Smooth muscle cell of bladder (primary cell): ENCODE measurements at places on chromosomes 3 and 15. TPM values are rescaled to one million over a fixed set of nuclear protein-coding genes. Genes with fewer than 3 reads are reported as not detected.

The LEKR1 gene
- 0.37 and 0.43 TPM in 2 replicates for total RNA-seq

The UPK1B gene
- under 0.01 TPM in 1 of 2 replicates, not detected in the other for total RNA-seq

The GRK7 gene
- 0.09 TPM in 1 of 2 replicates, not detected in the other for total RNA-seq

The SIDT1 gene
- total RNA-seq = under 0.01 TPM in 1 of 2 replicates, not detected in the other

The CKMT1A gene
- 0.18 TPM in 1 of 2 replicates, not detected in the other for total RNA-seq

The TNNC1 gene
- total RNA-seq = 1.00 and 1.8 TPM in 2 replicates

The EDC3 gene
- total RNA-seq = 8.2 and 12.0 TPM in 2 replicates

The TM4SF4 gene
- not detected in 2 replicates for total RNA-seq

The UBXN7 gene
- total RNA-seq = 16.5 and 16.8 TPM in 2 replicates

The NDUFAF3 gene
- total RNA-seq = 80.5 and 88.0 TPM in 2 replicates

The ATP13A4 gene
- total RNA-seq = 0.18 and 0.28 TPM in 2 replicates

The GOLGA6L9 gene
- total RNA-seq = 1.1 and 1.4 TPM in 2 replicates

The EPHB1 gene
- 0.28 and 0.74 TPM in 2 replicates for total RNA-seq

The STRIT1 gene
- total RNA-seq = not detected in 2 replicates

The FILIP1L gene
- 42.3 and 74.7 TPM in 2 replicates for total RNA-seq

The MTFMT gene
- 15.3 and 17.4 TPM in 2 replicates for total RNA-seq

The ATP6V1A gene
- total RNA-seq = 128 and 165 TPM in 2 replicates

The ZNF660 gene
- 2.1 and 2.6 TPM in 2 replicates for total RNA-seq

The DTX3L gene
- 10.9 and 12.1 TPM in 2 replicates for total RNA-seq

The USP3 gene
- 30.2 and 32.4 TPM in 2 replicates for total RNA-seq

The ASB14 gene
- total RNA-seq = under 0.01 TPM in 1 of 2 replicates, not detected in the other

The GPR87 gene
- under 0.01 TPM in 1 of 2 replicates, not detected in the other for total RNA-seq

The NR2F2 gene
- total RNA-seq = 4.3 and 4.5 TPM in 2 replicates

The ITPKA gene
- total RNA-seq = 0.92 and 1.4 TPM in 2 replicates

The CGNL1 gene
- 0.28 TPM in 2 replicates for total RNA-seq

The CD47 gene
- 56.5 and 60.6 TPM in 2 replicates for total RNA-seq

The SEMA3G gene
- under 0.01 TPM in 2 replicates for total RNA-seq

The ANKDD1A gene
- 3.3 and 6.2 TPM in 2 replicates for total RNA-seq

The ALG1L2 gene
- total RNA-seq = 0.43 TPM in 1 of 2 replicates, not detected in the other

The PROS1 gene
- total RNA-seq = 16.9 and 19.2 TPM in 2 replicates

The OR5H2 gene
- not detected in 2 replicates for total RNA-seq

The SERPINI2 gene
- total RNA-seq = not detected in 2 replicates
